Hepatocyte (in vitro differentiated cells): ENCODE measurements at places on chromosomes 2 and 18.

DNA sequence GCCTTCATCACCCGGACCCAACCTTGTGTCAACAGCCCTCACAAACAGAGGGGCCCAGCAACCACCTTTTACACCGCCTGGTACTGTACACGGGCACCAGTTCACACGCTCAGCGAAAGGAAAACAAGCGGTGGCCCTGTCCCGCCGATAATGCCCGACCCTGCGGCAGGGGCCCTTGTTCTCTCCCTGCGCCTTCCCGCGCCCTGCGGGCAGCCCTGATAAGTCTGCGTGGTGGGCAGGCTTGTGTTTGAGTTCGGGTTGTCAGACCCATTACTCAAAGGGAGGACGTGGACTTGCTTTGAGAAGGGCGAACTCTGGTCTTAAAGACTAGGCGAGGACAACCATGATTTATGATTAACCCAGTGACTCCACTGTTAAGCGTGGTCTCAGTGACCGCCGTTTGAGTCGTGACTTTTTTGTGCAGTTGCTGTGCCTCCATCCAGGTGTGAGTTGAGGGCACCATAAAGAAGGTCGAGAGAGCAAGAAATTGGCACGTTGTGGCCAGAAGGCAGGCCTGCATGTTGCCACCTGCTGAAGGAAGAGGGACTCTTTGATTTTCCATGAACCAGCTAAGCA is 167.4 kb upstream of the GATA6 start:
- DNase-seq, result peak; percentile 71

- DNase-seq, result no peak
Measured at GRCh38 chr2:172052000-172052983, 33.0 kb upstream of the DLX1 start.

DNA sequence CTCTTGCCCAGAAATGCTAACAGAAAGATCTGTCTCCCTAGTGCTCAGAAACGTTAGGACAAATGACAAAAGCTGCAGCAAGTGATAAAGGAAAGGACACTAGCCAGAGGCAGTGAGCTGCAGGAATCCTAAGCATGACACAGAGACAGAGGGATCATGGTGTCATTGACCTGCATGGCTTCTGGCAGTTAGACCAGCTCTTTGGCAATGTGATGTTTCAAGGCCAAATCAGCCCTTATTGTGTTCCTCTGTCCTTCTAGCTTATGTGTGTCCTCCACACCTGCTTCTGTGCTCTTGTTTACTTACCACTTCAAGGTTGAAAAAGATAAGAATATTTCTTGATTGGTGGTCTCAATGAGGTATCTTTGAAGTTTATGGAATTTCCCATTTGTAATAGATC is 120.8 kb downstream of the RHBDD1 start:
- DNase-seq, result no peak

DNA sequence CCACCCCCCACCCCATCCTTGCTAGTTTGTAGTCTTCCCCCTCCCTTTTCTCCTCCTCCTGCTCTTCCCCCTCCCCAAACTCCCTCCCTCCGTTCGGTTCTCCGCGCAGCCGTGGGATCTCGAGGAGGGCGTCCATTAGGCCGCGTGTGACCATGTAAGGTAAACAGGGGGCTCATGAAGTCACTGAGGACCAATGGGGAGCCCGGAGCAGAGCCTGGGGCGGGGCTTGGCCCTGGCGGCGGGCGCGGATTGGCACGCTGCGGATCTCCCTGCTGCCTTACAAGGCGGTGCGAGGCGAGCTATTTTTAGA is 246 bp upstream of the KLF7 start:
- DNase-seq, result peak; percentile 99

GRCh38 chr2:23603581-23603980 is 218.6 kb downstream of the KLHL29 start:
- DNase-seq, result no peak

GRCh38 chr2:127860130-127860529 is 2.2 kb upstream of the POLR2D start:
- DNase-seq, result peak; percentile 8

GRCh38 chr18:48952287-48953103 is 1.7 kb upstream of the SMAD7 start:
- peak; percentile 94 for DNase-seq

GRCh38 chr2:30910686-30911085 is 103.4 kb upstream of the CAPN13 start:
- DNase-seq, result no peak

DNA sequence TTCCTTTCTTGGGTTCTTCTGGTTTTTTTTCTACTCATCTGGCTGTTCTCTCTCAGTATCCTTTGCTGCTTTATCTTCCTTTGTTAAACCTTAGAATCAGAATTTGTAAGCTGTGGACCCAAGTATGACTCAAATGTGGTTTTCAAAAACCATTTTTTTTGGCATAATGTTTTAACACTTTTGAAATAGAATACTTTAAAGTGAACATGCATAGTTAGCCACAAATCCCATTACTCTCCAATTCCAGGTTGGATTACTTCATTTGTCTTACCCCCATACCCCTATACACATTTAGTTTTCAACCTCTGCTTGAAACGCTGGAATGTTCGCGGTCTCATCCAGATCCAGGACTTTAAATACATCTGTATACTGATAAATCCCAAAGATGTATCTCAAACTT is 29.1 kb downstream of the ALMS1 start:
- DNase-seq, result no peak

- DNase-seq, result no peak
Measured at GRCh38 chr18:3993941-3994687, 461.0 kb downstream of the DLGAP1 start.

DNA sequence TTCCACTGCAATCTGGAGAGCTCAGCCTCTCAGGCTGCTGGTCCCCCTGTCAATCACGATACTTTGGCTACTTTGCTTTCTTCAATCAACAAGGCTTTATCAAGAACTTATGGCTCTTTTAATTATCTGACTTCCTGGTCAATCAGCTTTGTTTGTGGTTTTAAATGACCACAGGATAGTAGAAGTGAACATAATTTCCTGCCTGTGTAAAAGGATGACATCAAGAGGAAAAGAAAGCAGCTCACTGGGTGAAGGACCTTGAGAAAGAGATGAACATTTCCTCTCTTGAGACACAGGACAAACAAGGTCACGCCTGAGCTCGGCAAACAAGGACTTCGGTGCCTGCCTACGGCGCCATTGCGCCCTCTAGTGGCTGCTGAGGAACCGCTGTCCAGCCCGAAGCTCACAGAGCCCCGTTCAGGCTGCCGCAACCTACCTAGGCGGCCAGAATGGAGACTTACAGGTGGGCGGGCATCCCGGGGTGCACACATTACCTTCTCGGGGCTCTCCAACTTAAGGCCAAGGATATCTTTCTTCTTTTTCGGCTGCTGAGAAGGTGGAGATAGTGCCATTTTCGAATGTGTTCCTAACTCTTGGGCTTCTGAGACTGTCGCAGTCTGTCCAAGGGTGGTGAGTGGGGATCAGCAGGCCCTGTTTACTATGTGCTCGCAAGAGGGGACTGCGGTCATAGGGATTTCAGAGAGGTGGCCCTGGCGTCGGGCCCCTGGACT is 54.0 kb downstream of the IL1RL2 start:
- peak; percentile 95 for DNase-seq

DNA sequence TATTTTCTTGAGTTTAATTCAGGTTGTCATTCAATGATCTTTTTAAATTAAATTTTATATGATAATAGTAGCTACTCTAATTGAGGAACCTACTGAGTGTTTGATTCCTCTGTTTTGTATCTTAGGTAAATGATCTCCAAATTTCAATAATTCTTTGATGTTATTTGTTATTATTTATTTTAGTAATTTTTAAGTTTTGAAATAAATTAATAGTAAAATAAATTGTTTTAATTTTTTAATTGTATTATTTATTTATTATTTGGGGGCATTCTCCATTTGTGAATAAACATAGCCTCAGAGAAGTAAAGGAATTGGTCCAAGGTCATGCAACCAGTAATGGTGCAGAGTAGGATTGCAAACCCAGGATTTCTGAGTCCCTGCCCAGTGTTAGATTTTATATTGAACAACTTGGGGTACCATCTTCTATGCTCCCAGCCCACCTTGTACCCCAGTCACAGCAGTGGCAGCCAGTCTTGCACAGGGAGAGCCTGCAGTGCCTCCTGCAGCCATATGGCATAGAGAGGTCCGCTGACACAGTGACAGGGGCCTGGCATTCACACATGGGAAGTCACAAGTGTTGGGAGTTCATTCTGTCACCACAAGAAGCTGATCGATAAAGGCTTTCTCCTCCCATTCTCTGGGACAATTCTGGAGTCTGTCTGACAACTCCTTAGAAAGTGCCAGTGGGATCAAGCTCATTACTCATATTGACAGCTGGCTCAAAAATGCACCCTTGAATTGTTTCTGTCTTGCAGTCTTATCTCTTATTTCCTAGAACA is 110.0 kb upstream of the ETAA1 start:
- no peak for DNase-seq

GRCh38 chr2:1866402-1867111 is 122.2 kb upstream of the PXDN start:
- no peak for DNase-seq

- no peak for DNase-seq
Measured at GRCh38 chr2:30365201-30365600, 81.8 kb upstream of the LCLAT1 start.

- DNase-seq, result no peak
Measured at GRCh38 chr2:72888438-72889202, 1.4 kb downstream of the SPR start.

GRCh38 chr2:108363908-108364225 is 13.9 kb upstream of the SULT1C4 start:
- no peak for DNase-seq

DNA sequence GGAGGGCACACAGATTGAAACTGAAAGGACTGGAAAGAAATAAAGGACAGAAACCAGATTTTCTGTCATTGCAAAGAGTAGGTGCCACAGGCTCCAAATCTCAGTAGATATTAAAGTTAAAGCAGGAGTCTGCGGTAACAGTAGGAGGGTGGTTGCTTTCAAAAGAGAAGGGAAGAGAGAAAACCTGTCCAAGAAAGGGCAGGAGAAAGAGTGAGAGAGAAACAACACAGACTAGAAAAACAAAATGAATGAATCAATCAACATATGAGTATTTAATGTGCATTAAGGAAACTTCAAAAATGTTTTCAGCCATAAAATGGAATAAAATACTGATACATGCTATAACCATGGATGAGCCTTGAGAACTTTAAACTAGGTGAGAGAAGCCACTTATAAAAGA is 143.1 kb upstream of the CTAGE1 start:
- no peak for DNase-seq

DNA sequence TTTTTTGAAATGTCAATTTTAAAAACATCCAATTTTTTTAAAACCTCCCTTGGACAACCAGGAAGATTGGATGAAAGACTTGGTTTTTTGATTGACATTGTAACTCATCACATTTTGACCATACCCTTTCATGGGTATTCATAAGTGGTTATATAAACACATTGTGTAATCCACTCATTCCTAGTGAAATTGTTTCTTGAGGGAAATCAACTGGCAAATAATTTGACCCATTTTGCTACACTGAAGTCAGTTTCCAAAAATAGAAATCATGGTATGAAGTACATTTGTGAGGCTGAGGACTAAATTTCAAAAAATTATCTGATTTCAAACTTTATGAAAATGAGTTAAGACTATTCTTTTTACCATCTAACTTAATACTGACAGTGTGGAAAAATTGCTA is 31.5 kb downstream of the FBXO48 start:
- DNase-seq, result no peak

- DNase-seq, result peak; percentile 46
Measured at GRCh38 chr2:157055660-157056199, 201.8 kb upstream of the GALNT5 start.
